ENCODE measurements at places on chromosomes 12 and 14. TPM values are rescaled to one million over a fixed set of nuclear protein-coding genes. Genes with fewer than 3 reads are reported as not detected.

Gene AQP6
- not detected for total RNA-seq

Gene MYH6
- total RNA-seq: not detected

Gene ZFYVE26
- total RNA-seq: 9.0 TPM

Gene FSCB
- not detected for total RNA-seq

Gene TTC7B
- total RNA-seq: 33.2 TPM

DNA sequence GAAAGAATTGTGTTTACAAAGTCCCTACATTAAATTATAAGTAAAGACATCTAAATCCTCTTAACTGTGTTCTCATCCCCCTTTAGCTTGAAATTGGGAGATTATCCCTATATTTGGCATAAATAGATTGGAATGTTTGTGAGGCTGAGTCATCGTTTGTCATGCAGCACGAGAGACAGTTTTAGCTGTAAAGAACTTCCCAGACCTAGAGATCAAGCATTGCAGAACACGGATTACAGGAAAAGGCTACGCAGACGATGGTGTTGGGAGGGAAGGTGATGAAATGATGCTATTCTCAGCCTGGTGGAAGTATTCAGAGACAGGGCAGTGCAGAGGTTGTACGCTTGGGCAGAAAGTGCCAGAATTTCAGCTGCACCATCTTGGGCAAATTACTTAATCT is 93.8 kb downstream of the PTPRB start:
- peak; percentile 79 for DNase-seq

DNA sequence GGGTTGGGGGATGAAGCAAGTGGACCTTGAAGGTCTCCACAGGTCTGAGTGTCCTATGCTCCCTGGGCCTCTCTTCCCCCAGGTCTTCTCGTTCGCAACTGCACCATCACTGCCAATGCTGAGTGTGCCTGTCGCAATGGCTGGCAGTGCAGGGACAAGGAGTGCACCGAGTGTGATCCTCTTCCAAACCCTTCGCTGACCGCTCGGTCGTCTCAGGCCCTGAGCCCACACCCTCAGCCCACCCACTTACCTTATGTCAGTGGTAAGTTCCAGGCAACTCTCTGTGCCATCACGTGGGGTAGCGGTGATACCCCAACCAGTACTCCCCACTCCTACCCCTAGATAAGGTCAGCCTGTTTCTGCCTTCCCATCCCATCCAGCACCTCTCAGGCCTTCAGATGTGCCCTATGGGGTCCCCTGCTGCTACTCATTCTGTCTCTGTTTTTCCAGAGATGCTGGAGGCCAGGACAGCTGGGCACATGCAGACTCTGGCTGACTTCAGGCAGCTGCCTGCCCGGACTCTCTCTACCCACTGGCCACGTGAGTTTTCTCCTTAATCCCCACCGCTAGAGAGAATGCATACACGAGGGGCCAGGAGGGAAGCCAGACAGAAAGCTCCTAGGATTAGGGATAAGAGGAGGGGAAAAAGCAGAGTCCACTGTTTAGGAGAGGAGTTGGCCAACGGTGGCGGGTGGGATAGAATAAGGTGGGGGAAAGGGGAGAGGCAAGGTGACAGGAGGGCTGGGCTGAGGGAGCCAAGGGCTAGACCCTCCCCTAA is 1.6 kb upstream of the TAPBPL start:
- DNase-seq: no peak

DNA sequence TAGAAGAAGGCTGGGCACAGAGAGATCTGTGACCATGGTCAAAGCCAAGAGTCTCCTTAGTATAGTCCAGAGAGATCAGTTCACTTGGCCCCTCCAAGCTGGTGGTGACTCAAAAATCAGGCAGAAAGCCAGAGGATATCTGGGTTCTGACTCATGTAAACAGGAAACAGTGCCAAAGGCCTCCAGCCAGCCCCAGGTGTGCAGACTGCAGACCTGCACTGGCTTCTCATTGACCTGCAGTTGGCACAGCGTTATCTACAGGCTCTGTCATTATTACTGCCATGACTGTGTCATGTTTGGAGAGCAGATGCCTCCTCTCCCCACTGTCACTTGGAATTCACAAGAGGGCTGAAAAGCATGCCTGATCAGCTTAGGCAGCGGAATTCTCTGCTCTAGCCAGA is 295.7 kb upstream of the PRKD1 start:
- peak; percentile 92 for DNase-seq

- DNase-seq: no peak
Measured at GRCh38 chr12:13680916-13681315, 300.5 kb downstream of the GRIN2B start.

- no peak for DNase-seq
Measured at GRCh38 chr14:33017016-33017415, 78.3 kb downstream of the NPAS3 start.

GRCh38 chr12:12803186-12803585 is 10.0 kb upstream of the DDX47 start:
- DNase-seq: peak; percentile 94

- DNase-seq: no peak
Measured at GRCh38 chr12:11273449-11273848, 3.9 kb upstream of the PRB3 start.

DNA sequence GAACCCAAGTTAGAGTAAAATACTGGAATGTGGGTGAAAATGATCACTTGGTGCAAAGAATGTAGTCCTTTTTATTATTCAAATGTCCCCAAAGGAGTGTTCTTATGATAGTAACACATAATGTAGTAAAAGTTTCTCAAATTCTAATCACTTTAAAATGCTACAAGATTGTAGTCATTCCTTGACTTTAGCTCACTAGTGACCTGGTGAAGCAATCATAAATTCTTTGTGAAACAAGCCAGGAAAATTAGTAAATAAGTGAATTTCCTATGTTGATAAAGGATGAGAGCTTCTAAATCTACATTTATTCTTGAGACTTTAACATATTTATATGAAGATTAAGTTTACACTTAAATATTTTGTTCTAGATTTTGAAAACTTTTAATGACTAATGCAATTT is 30.7 kb upstream of the SLC17A8 start:
- no peak for DNase-seq

GRCh38 chr14:53161758-53162435 is 8.8 kb upstream of the DDHD1 start:
- DNase-seq: no peak

DNA sequence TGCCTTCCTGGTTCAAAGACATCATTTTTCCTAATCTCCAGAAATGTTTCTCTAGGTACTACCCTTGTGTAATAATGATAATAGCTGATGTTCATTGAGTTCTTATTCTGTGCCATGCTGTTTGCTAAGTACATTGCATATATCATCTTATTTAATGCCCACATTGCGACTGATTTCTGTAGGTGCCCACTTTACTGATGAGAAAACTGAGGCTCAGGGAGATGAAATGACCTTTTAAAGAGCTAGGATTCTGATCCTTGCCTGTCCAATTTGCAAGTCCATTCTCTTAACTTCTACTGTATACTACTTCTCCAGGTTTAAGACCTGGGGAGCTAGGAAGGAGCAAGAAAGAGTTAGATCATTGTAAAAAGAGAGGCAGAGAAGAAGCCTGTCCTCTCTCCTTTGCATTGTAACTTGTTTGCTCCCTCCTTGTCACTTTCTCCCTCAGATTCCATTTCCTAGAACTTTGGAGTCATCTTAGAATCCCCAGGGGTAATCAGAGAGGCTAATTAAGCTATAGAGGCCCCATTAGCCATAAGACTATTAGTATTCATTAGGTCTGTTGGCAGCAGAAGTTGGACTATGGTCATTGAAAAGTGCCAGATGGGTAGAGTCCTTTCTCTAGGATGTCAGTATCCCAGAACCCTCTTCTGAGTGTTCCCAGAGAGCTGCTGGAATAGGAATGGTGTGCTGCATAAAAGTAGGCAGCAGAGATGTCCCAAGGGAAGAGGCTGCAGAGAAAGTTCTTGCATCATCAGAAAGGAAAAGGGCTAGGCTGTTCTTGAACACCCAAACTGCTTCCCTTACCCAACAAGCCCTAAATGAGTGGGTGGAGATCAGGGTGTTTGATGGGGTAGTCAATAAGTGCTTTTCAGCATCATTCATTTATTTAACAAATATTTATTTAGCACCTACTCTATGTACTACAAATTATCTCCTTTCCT is 3.1 kb downstream of the DGKA start:
- DNase-seq: no peak

DNA sequence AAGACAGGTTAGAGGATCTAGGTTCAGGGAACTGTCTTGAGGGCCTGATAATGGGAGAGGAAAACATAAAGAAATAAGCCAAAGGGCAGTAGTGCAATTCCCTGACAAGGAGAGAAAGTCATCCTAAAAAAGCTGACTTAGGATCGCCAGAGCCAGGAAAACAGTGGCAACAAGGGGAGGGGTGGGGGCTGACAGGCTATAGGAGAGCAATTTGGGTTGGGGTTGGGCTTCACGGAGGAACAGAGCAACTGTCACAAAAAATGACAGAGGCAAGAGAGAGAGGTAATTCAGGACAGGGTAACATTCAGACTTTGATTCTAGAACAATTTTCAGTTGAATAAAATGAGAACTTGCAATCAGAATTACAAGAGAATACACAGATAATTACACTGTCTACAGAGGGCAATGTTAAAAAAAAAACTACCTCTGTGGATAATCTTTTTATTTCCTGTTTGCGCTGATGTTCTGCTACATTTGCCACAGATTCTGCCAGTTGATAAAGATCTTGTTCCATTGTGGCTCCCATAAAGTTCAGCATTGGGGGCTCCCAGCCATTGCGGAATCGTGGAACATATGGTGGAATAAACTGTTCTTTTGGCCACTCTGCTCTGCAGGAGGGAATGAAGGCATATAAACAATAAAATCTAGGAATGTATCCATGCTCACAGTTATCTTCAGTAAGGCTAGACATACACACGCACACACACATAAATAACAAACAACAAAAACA is 138.6 kb downstream of the EPS8 start:
- DNase-seq: no peak

GRCh38 chr12:98635657-98636323 is 8.8 kb downstream of the IKBIP start:
- peak; percentile 64 for DNase-seq

GRCh38 chr12:78099806-78100205 is 269.1 kb downstream of the NAV3 start:
- no peak for DNase-seq

Measured in Daoy (cell line).